ENCODE measurements at places on chromosomes 6 and 20.

- DNase-seq: no peak
These were observed 31.3 kb upstream of the KCNG1 start for GRCh38 chr20:51054233-51054632.

GRCh38 chr6:118377711-118378414, 170.2 kb upstream of the PLN start:
- no peak for DNase-seq

DNA sequence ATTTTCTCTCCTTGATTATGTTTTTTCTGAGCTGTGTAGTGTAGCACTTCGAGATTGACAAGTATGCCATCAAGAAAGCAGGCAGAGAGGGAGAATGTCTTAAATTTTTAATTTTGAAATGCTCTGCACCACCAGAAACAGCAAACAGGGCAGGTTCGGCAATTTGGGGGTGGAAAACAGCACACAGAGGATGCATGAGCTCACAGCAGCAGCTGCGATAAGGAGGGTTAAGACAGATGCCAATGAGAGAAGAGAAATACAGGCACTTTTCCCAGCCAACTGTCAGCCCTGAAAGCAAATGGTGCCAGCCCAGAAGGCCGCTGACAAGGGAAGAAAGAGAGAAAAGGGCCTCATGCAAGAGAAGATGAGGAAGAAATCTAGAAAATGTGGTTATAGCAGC, 15.1 kb upstream of the SNRPB2 start:
- no peak for DNase-seq

- DNase-seq: no peak
These were observed 35.6 kb downstream of the LRRC1 start for GRCh38 chr6:53830366-53830765.

DNA sequence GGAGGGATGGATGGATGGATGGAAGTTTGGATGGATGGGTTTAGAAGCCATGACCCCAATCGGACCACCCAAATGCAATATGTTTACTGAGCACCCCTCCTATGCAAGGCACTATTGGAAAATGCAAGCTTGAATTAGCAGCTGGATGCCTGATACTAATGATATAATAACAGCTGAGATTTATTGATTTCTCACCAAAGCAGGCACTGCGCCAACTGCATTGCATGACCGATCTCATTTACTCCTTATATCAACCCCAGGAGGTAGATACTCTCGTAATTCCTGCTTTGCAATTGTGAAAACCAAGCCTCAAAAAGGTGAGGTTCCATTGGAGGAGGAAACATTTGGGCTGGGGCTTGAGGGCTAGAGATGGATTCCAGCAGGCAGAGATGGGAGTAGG, 89.7 kb downstream of the KCNB1 start:
- no peak for DNase-seq

GRCh38 chr6:108672641-108673040, 111.9 kb downstream of the FOXO3 start:
- no peak for DNase-seq

DNA sequence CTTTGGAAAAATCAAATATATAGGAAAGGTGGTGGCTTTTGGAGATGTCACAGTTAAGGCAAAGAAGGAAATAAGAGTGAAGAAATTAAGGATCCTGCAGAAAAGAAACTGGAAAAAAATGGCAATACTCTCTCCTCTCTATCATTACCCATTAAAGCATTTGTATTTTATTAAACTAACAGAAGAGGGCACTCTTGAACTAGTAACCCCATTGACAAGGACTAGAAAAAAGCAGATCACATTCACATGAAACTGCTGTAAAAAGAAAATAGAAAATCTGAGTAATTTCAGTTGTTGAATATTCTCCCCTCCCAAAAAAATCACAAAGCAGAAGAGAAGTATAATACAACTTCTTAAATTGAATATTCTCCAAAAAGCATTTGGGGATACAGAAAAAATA, 104.1 kb upstream of the SLC35B3 start:
- DNase-seq: no peak

GRCh38 chr6:167745670-167746389, 80.9 kb upstream of the AFDN start:
- no peak for DNase-seq

- DNase-seq: no peak
These were observed 669 bp downstream of the PDCD2 start for GRCh38 chr6:170583756-170584180.

- DNase-seq: no peak
These were observed 174.9 kb downstream of the HS3ST5 start for GRCh38 chr6:114167583-114168576.

DNA sequence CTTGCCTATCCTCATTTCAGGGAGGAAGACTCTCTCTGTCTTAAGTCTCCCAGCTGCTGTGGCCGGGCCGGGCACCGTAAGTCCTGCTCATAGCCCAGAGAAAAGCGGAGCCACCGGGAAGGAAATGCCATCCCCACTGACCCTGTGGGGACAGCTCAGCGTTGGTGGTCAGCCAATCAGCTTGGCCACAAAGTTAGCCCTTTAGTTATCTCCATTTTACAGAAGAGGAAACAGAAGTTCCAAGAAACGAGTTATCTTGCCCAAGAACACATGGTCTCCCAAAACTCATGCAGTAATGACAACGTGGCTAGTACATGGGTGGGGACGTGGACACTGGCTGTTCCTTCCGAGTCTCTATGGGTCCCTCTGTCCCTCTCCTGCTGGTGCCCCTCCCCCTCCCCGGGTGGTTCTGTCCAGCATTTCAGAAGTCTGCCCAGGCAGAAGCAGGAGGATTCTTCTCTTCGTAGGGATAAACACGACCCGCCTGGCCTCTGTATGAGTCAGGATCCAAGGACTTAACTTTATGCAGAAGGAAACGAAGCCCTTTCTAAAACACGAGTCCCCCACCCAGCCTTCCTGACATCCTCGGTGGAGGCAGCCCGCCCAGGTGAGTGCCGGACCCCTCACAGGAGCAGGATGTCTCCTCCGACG, 273.8 kb downstream of the CDH4 start:
- no peak for DNase-seq

DNA sequence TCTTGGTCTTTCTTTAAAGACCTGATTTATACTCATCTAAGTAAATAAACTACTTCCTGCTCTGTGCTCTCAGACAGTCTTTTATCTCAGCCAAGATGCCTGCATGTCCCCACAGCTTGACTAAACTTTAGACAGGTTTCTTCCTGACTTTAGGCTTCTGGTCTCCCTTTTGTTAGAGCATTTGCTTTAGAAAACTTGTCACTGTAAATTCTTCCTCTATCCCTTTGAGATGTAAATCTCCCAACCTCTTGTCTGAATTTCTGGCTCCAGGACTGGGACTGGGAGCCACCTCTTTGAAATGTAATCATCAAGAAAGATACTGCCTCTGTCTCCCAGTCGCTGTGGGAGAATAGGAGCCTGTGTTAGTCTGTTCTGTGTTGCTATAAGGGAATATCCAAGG, 739.9 kb downstream of the C6orf118 start:
- DNase-seq: no peak

DNA sequence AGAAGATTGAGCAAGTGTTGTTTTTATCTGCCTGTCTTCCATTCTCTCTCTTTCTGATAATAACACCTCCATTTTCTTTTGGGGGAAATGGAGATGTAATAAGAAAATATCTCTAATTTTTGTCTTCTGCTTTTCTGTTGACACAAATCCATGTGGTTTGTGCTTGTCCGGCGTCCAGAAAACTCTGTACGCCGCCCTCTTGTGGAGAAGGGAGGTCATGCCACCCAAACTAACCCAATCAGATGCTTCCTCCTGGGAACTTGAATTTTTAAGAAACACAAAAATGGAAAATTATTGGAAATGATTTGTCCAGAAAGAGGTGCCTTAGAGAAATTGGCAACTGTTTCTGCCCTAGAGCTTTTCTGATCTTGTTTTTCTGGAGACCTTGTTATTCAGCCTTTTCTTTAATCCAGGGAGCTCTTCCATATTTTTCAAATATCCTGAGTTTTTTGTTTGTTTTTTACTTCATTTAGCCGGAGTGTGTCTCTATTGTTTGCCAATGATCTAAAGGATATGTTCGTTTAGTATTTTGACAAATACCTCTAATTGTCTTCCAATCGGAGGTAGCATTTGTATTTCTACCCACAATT, 17.8 kb upstream of the FNDC1 start:
- peak; percentile 48 for DNase-seq

DNA sequence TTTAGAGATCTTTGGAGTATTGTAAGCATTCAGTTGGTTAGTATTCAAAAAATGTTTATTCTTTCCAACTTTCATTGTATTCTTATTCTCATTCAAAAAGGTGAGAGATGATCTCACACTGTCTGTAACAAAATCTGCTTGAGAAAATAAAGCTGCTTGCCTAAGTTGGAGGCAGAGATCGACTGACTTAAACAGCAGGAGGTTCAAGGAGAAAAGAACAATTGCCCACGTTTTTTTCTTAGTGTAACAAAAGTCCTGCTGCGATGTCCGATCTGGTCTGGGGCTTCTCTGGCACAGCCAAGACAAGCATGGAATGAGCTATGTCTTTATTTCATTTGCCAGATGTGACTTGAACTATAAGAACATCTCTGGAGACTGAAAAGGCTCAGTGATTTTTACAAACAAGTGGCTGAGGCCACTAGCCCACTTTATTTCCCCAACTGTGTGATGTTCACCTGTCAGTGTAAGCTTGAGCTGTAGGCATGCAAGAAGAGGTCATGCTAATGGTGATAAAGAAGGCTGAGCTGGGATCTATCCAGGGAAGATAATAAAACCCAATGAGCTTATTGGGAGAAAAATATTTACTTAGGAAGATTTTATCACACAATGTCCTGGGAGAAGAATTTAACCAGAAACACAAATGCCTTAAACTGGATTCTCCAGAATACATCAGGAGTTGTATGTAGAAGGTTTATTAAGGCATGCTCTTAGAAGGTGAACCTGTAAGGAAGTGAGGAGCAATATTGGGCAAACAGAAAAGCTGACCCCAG, 580.1 kb upstream of the BTBD3 start:
- no peak for DNase-seq

DNA sequence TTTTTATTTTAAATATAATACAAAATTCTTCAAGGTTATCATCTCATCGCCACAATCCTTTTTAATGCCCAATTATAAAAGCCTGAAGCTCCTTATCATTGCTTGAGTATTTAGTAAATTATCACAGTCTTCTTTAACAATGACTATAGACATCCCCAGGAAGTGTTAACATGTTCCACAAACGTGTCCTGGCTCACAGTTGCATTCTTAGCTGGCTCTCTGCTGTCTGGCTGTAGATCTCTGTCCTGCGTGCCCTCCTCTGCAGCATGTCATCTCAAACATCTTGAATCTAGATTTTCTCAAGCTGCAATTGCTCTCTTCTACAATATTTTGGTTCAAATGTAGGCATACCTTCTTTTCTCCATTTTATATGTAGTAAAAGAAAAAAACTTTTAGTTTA, 885.2 kb downstream of the EPHA7 start:
- no peak for DNase-seq

DNA sequence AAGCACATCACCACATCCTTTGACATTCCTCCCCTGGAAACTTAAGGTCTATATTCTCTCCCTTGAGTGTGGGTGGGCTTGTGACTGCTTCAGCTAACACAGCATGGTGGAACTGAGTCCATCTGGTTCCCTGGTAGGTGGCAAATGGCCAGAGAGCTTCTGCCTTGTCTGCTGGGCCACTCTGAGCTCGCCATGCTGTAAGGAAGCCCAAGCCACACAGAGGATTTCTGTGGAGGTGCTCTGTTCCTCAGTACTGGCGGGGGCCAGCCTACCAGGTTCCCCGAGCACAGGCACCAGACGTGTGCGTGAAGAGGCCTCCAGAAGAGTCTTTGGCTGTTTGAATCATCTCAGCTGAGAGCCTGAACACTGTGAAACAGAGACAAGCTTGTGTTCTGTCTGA, 41.6 kb upstream of the PMEPA1 start:
- no peak for DNase-seq

GRCh38 chr6:131173680-131174079, 38.4 kb downstream of the AKAP7 start:
- no peak for DNase-seq

- DNase-seq: peak; percentile 24
These were observed 76.7 kb downstream of the PREX1 start for GRCh38 chr20:48750941-48751635.

DNA sequence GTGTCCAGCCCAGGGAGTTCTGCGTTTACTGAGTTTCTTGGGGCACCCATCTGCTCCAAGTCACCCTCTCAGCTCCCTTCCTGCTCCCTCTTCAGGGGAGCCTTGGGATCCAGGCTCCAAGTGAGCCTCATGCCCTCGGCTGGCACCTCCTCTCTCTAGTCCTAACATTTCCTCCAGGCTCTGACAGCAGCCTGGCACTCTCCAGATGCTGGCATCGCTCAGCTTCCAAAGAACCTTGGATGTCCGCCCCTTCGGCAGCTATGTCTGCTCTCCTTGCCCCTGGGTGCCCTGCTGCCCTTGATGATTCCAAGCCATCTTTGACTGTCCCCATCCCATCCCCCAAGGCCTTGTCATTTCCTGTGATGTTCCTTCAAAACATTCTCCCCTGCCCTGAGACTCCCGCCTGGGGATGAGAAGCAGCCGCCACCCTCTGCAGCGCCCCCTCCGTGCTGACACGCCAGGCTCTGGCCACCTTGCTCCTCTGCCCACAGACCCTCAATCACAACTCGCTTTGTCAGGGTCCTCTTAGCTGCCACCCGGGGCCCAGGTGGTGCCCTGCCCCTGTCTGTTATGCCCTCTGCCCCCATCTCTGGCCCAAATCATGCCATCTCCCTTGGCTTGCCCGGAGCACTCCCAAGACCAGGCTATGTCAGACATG, 6.6 kb upstream of the GFRA4 start:
- no peak for DNase-seq

DNA sequence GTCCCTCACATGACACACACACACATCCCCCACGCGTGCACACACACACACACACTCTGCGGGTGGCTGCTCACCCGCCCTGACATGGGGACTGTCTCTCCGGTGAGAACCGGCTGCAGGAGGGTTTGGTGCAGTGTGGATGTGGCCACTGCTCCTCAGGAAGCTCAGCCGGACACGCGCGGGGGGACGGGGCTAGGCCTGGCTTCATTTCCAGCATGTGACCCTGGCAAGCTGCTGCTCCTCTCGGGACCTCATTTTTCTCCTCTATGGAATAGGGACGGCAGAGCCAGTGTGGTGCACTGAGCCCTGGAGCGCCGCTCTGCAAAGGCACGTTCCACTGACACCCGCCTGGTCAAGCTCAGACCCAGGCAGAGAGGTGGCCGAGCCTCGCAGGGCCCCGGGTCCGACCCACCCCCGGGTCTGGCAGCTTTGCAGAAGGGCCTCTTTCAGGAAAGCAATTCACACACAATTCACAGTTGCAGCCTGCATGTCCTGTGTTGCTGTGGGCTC, 56.8 kb upstream of the SLCO4A1 start:
- DNase-seq: no peak

GRCh38 chr20:5416086-5416485, 99.3 kb upstream of the PROKR2 start:
- no peak for DNase-seq

- no peak for DNase-seq
These were observed 191.4 kb downstream of the CENPW start for GRCh38 chr6:126531286-126531685.

DNA sequence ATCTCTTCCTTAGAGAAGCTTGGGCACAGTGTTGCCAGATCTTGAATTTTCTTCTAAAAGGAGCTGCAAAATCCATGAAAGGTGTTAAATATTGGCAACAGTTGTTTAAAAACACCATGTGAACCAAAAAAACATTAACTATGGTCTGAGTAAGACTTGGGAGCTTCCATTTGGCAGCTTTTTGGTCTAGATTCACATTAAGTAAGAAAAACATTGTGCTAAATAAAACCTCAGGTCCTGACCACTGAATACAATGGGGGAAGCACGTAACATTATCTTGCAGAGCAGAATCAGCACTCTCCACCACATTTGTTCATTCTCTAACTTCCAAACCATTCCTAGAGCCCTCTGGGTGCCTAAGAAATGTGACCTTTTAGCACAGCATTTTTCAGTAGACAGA, 437.6 kb upstream of the PLCB4 start:
- DNase-seq: no peak
